ENCODE measurements at places on chromosomes 16 and 17. TPM values are rescaled to one million over a fixed set of nuclear protein-coding genes. Genes with fewer than 3 reads are reported as not detected.

- no peak for DNase-seq
Measured at GRCh38 chr16:84609563-84610177, 8.2 kb downstream of the COTL1 start.

- DNase-seq: peak; percentile 80
Measured at GRCh38 chr16:11640987-11641817, 27.1 kb upstream of the SNN start.

DNA sequence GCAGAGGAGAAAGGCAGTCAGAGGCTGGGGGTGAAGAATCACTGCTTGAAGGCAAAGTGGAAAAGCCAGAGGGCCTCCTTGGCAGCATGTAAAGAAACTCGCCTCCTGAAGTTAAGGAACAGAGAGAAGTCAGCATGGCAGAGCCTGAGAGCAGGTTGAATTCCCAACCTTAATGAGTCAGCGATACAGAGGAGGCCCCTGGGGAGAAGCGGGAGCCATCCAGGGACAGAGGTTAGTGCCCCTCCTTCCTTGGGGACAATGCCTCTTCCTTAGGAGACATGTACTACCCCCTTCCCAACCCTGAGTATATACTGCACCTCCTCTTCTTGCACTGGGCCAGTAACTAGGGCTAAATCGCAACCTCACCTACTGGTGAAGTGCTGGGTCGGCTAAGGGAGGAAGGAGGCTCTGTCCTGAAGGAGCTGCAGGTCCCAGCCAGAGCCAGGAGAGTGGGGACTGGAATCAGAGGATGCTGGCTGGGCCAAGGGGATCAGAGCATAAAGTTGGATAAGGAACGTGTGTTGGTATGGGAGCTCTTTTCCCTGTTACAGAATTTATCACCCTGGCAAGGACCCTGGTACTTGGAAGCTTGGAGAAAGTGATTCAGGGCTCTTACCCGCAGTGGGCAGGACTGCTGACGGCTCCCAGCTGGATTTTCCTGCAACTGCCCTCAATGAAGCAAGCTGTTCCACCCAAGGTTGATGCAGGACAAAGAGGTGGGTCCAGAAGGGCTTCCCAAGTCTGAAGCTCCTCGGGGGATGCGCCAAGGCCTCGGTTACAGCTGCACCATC lies 5.4 kb upstream of the AANAT start:
- no peak for DNase-seq

- no peak for DNase-seq
Measured at GRCh38 chr17:57678393-57678792, 66.7 kb downstream of the CCDC182 start.

DNA sequence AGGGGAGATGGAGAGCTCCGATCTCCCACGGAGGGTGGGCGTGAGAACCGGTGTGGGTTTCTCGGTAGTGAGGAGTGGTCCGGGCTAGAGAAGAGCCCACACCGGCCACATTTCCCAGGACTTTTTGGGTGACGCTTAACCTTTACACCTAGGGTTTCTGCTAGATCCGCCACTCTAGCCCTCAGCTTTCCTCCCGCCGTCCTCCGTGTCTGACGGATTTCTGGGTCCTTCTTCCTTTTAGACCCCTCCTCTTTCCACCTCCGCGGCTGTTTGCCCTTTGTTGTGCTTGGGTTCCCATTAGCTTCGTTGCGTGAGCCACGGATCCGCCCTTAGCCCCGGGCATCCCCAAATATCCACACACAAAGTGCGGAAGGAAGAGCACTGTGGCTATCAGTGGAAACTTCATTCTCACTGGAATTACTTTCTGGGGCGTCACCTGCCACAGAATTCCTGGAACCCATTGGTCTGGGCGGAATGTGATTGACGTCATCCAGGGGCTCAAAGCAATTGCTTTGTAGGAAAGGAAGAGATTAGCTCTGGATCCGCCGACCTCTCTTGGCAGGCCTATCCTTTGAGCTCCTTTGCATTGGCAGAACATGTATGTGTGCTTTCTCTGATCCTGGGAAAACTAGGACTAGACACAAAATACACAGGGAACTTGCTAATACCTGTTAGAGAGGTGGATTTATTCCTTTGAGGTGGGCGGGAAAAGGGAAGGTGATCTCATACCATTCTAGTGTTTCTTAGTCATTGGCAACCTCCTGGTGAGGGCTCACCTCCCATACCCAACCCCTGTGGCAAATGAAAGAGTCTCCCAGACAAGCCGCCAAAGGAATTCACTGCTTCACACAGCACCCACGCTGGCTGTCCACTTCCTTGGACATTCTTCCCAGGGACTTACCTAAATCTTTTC lies 654 bp downstream of the TNFAIP1 start:
- DNase-seq: peak; percentile 94

GRCh38 chr17:17354560-17355349 lies 51.6 kb downstream of the NT5M start:
- peak; percentile 92 for DNase-seq

- DNase-seq: no peak
Measured at GRCh38 chr17:36532435-36532975, 2.2 kb downstream of the MYO19 start.

- no peak for DNase-seq
Measured at GRCh38 chr17:77600346-77600745, 358.2 kb upstream of the TNRC6C start.

- DNase-seq: peak; percentile 40
Measured at GRCh38 chr16:56607109-56607618, 1.2 kb upstream of the MT2A start.

GRCh38 chr17:75913537-75914210 lies 9.0 kb upstream of the MRPL38 start:
- DNase-seq: no peak

Gene MBTD1
- 62.0 TPM for total RNA-seq

Gene SLC13A5
- 1.4 TPM for total RNA-seq

Gene KRT27
- total RNA-seq: not detected

Gene MYH8
- total RNA-seq: not detected

Gene KRTAP16-1
- total RNA-seq: not detected

Gene ERN2
- total RNA-seq: 0.97 TPM

Gene ADAM11
- total RNA-seq: 4.7 TPM

Gene TMEM114
- 0.52 TPM for total RNA-seq

Gene KRTAP4-3
- total RNA-seq: not detected

Gene OTOP3
- total RNA-seq: not detected

Gene TM4SF5
- not detected for total RNA-seq

Gene WNT9B
- total RNA-seq: 0.62 TPM

Gene GEMIN4
- 42.4 TPM for total RNA-seq

Gene PLEKHH3
- total RNA-seq: 24.8 TPM

Gene TBC1D3C
- not detected for total RNA-seq

All from GM23338 (cell line).